ENCODE measurements at places on chromosomes 1 and 21.
A peak's percentile ranks its signal among the peaks of the same experiment; 100 is the strongest.

GRCh38 chr1:41898191-41898713 lies 20.5 kb downstream of the HIVEP3 start:
- peak; percentile 53 for DNase-seq

DNA sequence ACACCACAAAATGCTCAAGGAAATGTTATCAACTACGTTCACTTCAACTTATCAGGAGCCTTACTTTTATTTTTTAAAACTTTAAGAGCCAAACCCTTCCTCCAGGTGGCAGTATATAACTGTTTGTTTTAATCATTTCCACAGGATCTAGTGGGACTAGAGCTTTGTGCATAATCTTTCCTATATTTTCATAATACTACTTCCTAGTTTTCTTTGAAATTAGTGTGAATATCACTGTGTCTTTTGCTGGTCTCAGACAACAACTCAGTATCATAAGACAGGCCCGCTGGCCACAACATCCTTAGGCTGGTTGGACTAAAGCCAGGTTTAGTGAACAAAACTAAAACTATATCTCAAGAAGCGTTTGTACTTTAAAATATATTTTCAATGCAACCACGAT lies 145.5 kb downstream of the TIAM1 start:
- no peak for DNase-seq

DNA sequence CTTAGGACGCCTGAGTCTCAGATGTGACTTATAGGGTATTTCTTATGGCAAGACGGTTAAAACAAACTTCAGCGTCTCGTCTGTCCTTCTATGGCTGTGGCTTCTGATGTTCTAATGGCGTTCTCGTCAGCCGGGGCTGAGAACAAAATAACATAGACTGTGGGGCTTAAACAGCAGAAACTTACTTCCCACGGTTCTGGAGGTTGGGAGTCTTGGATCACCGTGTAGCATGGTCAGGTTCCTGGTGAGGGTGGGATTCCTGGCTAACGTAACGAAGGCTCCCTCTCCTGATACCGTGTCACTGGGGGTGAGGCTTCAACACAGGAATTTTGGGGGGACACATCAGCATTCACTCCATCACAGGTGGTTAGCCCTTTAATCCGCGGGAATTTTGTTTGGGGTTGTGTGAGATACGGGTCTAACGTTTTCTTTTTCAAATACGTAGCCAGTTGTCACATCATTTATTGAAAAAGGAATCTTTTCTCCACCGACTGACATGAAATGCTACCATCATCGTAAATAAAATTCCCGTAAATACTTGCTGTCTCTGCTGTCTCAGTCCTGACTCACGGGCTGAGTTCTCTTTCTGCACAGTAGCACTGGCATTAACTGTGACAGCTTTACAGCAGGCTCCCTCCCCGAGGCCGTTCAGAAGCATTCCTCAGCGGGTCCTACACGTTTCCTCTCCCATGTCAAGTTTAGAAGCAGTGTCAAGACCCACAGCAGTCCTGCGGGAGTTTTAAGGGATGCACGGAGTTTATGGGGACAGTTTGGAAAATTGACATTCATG lies 8.1 kb upstream of the POFUT2 start:
- DNase-seq: no peak

DNA sequence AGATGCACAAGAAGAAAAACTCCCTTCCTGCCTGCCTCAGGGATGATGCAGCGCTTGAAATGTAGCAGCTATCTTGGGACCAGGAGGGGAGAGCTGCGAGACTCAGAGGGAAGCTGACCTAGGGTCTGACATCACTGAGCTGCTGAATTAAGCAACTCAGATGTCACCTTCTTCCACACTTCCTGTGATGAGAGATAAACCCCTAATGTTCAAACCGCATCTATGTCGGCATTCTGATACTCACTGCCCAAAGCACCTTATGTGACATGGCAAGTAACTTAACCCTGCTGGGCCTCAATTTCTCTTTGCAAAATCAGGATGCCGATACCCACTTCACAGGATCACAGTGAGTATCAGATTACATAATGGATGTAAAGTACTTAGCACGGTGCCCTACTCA lies 9.1 kb upstream of the AK2 start:
- DNase-seq: no peak

DNA sequence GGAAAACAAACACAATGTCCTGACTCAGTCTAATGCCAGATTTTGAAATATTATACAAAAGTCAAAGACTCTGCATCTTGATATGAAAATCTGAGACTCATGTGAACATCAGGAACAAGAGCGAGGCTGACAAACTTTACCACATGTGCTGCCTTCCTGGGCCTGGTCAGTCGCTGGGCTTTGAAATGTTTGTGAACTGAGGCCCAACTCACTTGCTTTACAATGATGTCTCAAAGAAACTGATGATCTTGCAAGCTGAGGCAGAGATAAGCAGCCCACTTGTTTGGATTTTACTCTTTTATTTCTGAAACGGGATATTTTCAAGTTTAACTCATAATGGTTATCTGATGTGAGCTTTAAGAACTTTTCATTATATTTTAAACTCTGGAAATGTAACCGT lies 2.1 kb downstream of the BCAR3 start:
- no peak for DNase-seq

GRCh38 chr1:77281491-77282186 lies at the start of gene AK5:
Gene AK5, plus strand, starts transcription at chr1:77282019. Its CDS starts 295 bp downstream, at chr1:77282314.
- DNase-seq: peak; percentile 61

GRCh38 chr1:119372503-119373086 lies 4.0 kb downstream of the HAO2 start:
- DNase-seq: no peak

DNA sequence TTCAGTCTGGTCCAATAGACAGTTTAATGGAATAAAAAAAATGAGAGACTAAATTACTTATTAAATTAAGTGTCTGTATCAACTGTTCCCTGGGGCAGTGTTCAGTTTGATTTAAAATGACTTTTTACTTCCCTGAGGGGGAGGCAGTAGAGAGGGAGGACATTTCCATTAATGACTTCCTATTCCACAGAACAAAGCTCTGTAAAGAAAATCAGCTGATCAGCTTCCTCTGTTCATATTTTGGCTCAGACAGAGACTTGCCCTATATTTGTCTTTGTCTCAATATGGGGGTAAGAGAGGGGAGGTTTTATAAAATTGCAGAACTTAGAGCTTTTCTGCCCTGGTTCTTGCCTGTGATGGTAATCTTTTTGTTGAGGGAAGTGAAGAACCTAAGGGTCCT lies 8.4 kb downstream of the CFAP126 start:
- DNase-seq: no peak

- DNase-seq: no peak
These were observed 112.2 kb downstream of the USP25 start for GRCh38 chr21:15841856-15842564.

GRCh38 chr1:212466898-212467650 lies 34.4 kb downstream of the NENF start:
- no peak for DNase-seq

- DNase-seq: no peak
These were observed 3.2 kb upstream of the BEST4 start for GRCh38 chr1:44790968-44791801.

GRCh38 chr1:149846042-149846441 lies 53.3 kb upstream of the BOLA1 start:
- DNase-seq: no peak

- DNase-seq: no peak
These were observed 3.1 kb downstream of the ASCL5 start for GRCh38 chr1:201123866-201124265.

GRCh38 chr1:58768191-58768731 lies 15.6 kb downstream of the JUN start:
- no peak for DNase-seq

DNA sequence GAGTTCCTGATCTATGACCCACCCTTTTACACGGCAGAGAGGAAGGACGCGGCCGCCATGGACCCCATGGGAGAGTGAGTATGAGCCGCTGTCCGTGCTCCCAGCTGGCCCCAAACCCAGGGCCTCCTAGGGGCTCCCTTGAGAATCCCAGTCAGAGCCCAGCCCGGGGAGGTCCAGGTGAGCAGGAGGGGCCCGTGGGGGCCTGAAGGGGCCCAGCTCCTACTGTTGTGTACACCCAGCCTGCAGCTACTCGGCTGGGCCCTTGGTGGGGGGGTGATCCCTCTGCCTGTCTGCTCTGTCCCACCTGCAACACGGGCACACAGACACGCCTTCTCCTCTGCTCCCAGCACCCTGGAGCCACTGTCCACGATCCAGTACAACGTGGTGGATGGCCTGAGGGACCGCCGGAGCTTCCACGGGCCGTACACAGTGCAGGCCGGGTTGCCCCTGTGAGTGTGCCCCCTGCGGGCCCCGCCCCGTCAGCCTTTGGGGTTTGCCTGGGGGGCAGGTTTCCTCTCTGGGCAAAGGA lies 28.6 kb upstream of the LRRC3 start:
- peak; percentile 7 for DNase-seq

- no peak for DNase-seq
These were observed 122.8 kb upstream of the USP24 start for GRCh38 chr1:55337801-55338447.

DNA sequence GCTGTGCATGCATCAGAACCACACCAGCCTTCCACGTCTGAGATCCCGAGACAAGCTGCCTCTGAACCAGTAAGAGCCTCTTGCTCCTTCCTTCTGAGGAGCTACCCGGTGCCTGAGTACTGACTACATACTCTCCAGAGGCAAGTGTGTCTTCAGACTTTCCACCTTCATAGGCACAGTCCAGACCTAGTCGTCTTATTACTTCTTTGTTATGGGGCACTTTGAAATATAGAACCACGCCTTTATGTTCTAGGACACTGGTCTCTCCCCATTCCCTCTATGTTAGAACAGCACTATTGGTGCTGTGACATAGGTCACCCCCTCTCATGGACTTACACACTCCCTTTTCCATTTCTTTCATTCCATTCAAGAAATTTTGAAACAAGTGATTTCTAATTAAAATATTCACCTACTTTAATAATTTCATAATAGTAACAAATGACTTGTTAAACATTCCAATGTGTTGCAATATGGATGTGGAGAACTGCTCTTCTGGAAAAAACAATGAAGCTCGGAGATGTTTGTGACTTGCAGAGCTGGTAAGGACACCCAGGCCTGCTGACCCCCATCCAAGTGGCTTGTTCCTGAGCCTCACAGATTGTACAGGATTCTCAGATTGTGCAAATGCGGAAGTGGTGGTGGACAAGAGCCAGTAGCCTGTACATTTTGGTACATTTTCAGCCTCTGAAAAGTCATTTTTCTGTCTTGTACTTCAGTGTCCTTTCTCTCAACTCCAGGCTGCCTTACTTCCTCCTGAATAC lies 76.1 kb upstream of the SIPA1L2 start:
- no peak for DNase-seq

- no peak for DNase-seq
These were observed 29.5 kb upstream of the RUNX3 start for GRCh38 chr1:24959623-24959975.

DNA sequence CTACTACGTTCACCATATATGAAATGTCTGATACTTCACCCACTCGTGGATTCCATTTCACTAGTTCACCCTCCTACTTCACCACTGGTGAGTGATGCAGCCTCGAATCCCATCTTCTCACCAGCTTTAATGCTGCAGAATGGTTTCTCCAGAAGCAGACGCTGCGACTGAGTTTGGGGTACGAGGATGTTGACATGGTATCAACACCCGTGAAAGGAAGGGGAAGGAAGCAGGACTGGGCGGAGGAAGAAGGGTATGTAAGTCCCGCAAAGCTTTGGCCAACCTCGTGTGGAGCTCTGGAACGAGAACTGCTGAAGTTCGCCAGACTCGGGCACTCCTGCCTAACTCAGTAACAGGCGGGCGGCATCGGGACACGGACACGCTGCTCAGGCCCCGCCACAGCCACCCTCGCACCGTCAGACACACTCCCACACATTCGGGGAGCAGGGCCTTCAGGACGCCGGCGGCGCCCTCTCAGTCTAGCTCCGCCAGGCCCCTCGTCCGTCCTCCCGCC lies 833 bp upstream of the DIP2A start:
- DNase-seq: peak; percentile 25

- DNase-seq: no peak
These were observed 29.4 kb downstream of the PSMG1 start for GRCh38 chr21:39153842-39154241.

DNA sequence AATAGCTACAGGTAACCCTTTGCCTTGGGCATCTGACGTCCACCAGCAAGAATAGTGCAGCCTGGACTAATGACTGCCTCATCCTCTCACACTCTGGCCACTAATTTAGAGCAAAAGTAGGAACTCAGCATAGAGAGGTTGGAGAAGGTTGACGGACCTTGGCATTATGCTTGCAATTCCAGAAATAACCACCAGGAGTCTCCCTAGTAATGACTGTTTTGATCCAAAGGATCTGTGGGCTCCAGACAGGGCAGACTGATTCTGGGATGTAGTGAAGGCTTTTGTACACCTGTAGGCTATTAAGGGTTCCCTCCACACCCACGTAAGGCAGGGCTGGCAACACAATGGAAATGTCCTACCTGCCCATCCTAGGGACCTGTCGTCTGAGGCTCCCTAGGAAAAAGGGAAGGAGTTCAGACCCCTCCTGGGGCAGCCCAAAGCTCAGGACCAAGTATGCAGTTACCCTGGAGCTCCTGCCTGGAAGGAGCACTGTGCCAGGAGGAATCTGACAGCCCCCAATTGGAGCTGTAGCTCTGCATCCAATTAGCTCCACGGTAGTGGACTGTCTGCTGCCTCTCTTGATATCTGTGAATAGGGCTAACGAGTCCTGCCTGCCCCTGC lies 91.0 kb upstream of the TMEM51 start:
- DNase-seq: no peak

- no peak for DNase-seq
These were observed 1.6 kb downstream of the BCAR3 start for GRCh38 chr1:93680076-93680419.

GRCh38 chr1:176460544-176461336 lies 2.2 kb upstream of the PAPPA2 start:
- no peak for DNase-seq

GRCh38 chr1:22288593-22289241 lies 145.8 kb upstream of the WNT4 start:
- DNase-seq: no peak

DNA sequence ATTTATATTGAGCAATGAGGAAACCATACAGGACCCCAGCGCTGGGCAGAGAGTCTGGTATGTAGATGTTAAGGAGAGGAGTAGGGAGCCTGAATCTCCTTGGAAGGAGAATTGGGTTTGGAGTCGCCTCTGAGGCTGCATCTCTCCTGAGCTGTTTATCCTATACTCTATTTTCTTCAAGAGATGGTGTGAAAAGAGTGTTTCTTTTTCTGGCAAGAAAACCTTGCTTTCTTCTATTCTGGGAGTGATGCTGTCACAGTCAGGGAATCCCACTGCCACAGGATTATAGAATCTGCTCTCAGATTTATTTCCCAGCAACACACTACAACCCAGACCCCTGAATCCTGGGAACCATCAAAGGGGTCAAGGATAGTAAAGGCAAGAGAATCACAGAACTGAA lies 3.3 kb downstream of the LURAP1 start:
- DNase-seq: no peak
